Mammary microvascular endothelial cell (primary cell): ENCODE measurements at places on chromosomes 7 and 10. TPM values are rescaled to one million over a fixed set of nuclear protein-coding genes. Genes with fewer than 3 reads are reported as not detected.

UBTD1 gene
- total RNA-seq, result 29.5 and 31.7 TPM in 2 replicates

TMEM213 gene
- not detected in 2 replicates for total RNA-seq

HKDC1 gene
- total RNA-seq, result 0.05 TPM in 1 of 2 replicates, not detected in the other

FAM237B gene
- not detected in 2 replicates for total RNA-seq

CCDC136 gene
- 0.07 and 0.79 TPM in 2 replicates for total RNA-seq

NCAPG2 gene
- total RNA-seq, result 26.7 and 27.4 TPM in 2 replicates

SEMA3E gene
- 0.27 and 0.69 TPM in 2 replicates for total RNA-seq

ZNF117 gene
- 5.0 and 5.9 TPM in 2 replicates for total RNA-seq
